ENCODE measurements at places on chromosomes 7 and 10.

DNA sequence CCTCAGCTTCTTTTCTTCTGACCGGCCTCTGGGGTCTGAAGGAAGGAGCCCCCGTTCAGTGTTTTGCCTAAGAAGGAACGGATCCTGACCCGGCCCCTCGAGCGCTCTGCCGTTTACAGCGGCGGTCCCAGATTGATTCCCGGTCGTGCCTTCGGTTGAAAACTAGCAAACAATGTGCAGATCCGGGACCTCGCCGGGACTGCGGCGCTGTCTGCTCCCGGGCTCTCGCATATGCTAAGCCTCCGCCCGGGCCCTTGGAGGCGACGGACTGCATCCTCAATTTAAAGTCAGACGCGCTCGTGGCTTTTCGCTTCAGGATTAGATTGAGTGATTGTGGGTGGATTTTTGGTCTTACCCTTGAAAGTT lies 559 bp downstream of the DBF4 start:
- peak; percentile 23 for DNase-seq

- no peak for DNase-seq
Measured at GRCh38 chr10:5440206-5440605, 27.8 kb downstream of the NET1 start.

DNA sequence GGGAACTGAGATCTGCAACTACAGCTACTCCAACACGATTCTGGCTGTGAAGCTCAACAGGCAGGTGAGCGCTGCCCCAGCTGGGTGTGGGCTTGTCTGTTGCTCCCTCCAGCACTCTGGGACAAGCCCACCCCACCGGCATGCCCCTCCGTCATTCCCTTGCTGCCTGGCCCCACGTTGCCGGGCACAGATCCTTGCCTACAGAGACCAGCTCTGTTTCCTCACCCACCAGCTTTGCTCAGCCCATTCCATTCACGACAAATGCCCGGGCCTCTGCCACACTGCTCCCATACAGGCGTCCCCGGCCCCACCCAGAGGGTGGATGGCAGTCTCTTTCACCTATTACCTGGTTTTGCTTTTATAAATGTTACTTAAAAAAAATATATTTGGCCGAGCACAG lies 24.6 kb downstream of the WIPI2 start:
- DNase-seq: no peak

GRCh38 chr7:4065190-4065589 lies 616.9 kb upstream of the FOXK1 start:
- DNase-seq: no peak

- no peak for DNase-seq
Measured at GRCh38 chr10:43862756-43863155, 214.1 kb upstream of the ZNF32 start.

- DNase-seq: peak; percentile 58
Measured at GRCh38 chr10:123007558-123008354, 839 bp downstream of the IKZF5 start.

DNA sequence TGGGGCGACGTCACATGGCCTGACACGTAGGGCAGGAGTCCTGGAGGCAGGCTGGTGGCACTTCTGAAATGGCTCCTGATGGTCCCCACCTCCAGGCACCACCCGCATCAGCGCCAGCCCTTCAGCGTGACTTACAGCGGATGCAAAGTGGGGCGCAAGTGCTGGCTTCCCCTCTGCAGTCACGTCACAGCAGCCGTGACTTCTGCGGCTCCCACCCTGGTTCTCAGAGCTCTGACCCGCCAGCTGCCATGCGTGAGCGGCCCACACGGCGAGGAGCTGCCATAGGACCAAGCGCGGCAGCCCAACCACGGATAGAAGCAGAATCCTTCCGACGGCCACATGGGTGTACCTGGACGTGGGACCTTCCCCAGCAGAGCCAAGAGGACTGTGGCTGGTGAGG lies 159.0 kb downstream of the ELFN1 start:
- no peak for DNase-seq

DNA sequence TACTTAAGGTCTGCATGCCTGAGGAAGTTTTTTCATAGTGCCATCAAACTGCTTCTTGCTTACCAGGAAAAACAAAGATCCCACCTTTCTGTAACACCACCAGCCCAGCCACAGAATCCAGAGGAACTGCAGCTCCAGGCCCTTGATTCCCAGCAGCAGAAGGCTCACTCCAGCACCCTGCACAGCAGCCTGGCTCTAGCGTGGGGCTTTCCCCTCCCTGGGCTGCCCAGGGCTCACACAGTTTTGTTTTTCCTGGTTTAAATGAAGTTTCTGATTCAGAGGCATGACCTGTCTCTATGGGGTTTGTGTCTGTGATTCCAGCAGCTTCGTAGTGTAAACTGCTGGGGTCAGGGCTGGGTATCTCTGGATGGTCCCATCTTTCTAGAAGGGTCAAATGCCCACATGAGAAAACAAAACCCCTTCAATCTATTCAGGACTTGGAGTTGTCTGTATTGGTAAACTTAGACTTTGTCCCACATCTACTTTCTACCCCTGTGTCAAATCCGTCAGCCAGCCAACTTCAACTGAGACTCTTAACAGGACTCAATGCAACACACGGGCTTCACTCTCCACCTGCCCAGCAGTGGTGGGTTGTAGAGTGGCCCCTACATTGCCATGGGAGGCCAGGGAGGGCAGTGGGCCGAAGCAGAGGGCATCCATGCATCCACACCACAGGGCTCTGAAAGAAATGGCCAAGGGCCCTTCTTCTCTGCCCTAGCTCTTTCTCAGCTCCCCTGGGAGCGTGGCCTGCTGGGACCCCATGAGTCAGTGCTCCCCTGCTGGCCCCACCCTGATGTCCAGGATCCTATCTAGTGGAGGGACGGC lies 73.6 kb downstream of the ATXN7L1 start:
- peak; percentile 32 for DNase-seq

GRCh38 chr7:138603549-138604318 lies 97.4 kb downstream of the SVOPL start:
- DNase-seq: no peak

DNA sequence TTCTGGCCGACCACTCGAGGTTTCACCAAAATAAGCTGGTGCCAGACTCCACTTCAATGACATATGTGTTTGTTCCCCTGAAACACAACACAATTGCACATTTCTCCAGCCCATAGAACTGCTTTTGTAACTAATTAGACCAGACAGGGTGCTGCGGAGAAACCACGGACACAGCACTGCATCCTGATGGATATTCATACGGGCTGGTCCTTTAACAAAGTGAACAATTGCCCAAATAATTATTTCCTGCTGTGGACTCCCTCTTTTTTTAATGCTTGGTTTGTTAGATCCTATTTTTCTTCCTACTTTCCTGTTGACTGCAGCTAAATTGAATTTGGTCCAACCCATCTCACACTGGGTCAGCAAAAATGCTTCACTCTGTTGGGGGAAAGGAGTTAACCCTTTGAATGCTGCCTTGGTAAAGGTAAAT lies 198.6 kb upstream of the BMPER start:
- no peak for DNase-seq

DNA sequence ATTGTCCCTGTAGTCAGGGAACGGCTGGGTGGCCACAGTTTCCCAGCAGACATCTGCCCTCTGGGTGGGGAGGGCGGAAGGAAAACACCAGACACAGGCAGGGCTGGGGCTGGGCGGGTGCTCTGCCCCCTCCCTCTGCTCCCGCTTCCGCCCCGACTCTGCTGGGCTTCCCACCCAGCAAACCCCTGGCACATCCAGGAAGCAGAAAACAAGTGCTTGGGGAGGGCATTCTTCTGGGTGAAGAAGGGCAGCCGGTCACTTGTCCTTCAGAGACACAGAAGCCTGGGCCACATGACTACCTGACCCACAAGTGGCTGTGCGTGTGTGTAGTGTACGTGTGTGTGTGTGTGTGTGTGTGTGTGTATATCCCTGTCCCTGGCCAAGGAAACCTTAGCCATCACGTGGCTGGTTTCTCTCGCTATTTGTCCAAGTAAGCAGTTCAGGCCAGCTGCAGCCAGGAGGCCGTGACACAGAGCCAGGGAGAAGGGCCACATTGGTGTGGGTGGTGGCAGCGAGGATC lies 77.9 kb downstream of the ZMIZ1 start:
- DNase-seq: no peak

DNA sequence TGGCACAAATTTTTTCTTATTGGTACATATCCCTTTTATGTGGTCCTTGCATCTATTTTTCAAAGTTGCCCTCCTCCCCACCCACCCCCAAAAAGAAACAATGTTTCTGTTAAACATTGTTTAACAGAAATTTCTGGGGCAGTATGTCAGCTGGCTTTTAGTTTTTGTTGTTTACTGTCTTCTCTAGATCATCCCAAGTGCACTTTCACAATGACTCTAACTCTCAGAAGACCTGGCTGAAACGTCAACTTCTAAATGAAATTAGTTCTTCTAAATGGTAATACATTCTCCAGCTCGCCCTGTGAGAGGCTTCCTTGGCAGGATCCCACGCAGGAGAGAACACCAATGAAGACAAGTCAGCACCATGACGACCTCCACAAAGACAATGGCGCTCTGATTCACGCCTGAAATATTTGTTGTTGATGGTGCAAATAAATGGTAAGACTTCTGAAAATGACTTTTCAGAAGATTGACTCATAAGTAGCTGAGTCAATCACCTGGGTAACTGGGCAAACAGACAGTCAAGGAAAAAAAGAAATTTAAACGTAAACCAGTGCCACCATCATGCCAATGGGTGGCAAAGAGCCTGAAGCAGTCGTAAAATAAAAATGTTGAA lies 293.7 kb downstream of the FZD1 start:
- no peak for DNase-seq

GRCh38 chr10:94225589-94225988 lies 137.2 kb downstream of the NOC3L start:
- DNase-seq: no peak

DNA sequence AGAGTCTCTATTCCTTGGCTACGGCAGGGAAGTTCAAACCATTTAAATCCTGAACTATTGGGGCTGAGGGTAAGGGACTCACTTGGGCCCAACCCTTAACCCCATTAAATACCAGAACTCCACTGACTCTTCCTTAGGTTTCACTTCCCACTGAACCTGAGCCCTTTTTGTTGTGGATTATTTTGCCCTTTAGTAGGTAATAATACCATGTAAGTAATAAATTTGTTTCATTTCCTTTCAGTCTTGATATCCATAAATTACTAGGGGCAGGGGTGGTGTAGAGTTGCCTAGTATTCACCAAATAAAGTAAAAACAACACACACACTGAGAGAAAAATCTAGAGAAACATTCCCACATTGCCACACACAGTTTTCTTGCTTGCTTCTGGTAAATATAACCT lies 352.0 kb downstream of the PCDH15 start:
- DNase-seq: no peak

- no peak for DNase-seq
Measured at GRCh38 chr7:75985518-75986146, 8.8 kb downstream of the TMEM120A start.

GRCh38 chr7:98594787-98595186 lies 22.3 kb upstream of the NPTX2 start:
- no peak for DNase-seq

DNA sequence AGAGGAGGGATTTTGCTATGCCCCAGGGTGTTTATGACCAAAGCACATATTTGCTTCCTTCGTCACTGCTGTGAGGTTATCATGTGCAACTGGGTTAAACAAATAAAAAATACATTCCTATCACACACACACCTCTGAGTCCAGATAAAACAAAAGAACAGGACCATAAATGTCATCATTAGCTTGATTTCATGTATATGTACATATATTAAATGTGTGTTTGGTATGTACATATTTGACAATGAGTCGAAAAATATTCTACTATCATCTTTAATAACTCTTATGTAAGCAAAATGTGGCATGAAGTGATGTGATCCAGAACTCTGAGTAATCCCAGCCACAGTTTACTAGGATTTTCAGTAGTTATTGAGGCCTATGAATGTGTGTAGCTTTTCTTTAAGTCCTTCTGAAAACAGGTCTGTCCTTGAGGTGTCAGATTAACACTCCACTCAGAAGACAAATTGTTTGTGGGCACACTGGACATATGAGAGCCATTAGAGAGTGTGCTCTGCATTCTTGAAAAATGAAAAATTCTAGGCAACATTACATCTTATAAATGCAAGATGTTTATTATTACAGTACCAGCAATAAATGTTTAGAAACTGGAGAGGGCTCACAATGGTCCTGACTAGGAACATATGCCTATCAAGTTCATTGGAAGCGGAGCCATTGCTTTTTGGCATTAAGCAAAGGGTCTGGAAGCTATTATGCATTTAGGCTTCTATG lies 335.1 kb upstream of the SEMA3A start:
- no peak for DNase-seq

- no peak for DNase-seq
Measured at GRCh38 chr7:10707519-10707918, 266.2 kb upstream of the PHF14 start.

DNA sequence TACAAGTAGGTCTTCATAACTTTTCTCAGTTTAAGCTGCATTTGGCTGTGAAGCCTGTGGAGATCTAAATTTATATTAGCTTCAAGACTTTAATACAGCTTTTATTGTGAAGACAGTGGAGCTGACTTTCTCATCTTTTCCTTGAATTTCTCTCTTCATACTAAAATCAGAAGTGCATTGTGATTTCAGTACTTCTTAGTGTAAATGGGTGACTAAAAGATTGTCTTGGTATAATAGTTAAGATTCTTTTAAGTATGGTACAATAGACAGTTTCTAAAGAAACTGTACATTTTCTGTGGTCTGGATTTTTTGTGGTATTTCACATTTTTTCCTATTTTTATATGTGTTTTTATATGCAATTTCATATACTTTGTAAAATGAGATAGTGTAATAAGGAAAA lies 21.0 kb upstream of the DDX21 start:
- DNase-seq: no peak

GRCh38 chr10:13587391-13587790 lies 626 bp downstream of the PRPF18 start:
- no peak for DNase-seq

DNA sequence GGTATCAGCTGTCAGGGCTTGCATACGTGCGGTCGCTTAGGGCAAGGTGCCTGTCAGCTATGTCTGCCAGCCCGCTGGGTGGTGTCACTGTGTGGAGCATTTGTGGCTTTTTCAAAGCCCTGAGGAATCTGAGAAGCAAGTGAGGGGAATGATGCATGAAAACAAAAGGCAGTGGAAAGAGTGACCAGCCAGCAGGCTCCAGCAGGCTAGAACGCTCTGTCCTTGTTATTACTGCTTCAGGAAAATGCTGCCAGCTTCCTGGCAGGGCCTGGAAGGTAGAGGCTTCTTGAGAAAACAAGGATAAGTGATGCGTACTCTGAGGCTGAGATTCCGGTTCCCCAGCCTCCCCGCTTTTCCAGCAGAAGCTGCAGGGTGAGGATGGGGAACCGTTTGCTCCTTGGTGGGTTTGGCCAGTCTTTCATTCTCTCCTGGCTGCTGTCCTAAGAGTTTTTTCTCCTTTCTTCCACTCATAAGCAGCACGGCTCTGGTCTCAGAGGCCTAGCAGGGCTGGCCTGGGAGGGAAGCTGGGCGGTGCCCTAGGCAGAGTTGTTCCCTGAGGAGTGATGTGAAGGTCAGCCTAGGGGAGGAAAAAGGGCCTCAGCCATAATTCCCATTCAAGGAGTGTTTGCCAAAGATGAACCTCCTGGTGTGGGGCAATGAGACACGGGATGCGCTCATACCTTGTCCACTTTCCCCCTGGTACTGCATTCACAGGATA lies 42.8 kb upstream of the MKLN1 start:
- no peak for DNase-seq

- no peak for DNase-seq
Measured at GRCh38 chr7:42448901-42449300, 211.9 kb upstream of the GLI3 start.
